Mucosa of gallbladder (tissue), 1 donor: ENCODE measurements at places on chromosomes 13 and 19.
A peak's percentile ranks its signal among the peaks of the same experiment; 100 is the strongest.

DNA sequence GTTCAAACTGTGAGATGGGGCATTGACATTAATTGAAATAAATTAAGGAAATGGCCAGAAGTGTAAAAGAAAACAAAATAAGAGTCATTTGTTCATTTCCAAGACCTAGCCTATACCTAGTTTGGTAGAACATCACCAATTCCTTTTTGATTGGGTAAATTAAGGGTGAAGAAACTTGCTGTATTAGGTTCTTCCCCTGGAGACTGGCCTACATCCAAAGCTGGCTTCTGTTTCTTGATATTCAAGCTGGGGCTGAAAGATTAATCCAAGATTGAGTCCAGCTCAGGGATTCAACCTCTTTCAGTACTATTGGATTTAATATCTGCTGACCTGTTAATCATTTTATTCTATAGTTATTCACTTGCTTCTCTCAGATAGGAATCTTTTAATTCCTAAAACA lies 183.2 kb downstream of the GPC6 start:
- no peak for DNase-seq

GRCh38 chr19:14164082-14164481 lies 27.7 kb upstream of the ASF1B start:
- no peak for DNase-seq

DNA sequence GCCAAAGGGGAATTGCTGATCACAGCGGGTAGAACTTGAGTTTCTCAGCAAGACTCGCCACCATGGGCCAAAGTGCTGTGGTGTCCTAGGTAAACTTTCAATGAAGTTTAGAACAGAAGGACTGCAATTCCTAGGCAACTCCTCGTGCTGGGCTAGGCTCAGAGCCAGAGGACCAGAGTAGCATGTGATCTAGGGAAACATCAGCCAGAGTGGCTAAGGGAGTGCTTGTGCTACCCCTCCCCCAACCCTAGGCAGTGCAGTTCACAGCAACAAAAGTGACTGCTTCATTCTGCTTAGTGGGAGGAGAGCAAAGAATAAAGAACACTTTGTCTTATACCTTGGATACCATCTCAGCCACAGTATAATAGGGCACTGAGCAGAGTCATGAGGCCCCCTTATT lies 1658.6 kb upstream of the MIR17HG start:
- DNase-seq: peak; percentile 13

- DNase-seq: no peak
Measured at GRCh38 chr19:5680084-5680436, 256 bp downstream of the MICOS13 start.

GRCh38 chr13:98874029-98874397 lies 103.9 kb downstream of the DOCK9 start:
- no peak for DNase-seq

DNA sequence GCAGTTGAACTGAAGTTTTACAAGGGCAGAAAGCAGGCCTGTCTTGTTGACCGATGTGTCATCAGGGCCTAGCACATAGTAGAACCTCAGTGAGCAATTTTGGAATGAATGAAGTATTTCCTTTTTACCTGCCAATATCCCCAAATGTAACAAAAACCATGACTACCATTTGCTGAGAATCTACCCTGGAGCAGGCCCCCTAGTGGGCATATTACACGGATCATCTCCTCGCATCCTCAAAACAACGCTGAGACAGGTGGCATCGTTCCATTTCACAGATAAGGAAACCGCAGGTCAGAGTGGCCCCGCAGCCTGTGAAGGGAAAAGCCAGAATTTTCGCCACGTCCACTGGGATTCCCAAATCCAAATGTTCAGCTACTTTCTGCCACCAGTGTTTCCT lies 77.9 kb downstream of the CACNA1A start:
- no peak for DNase-seq

DNA sequence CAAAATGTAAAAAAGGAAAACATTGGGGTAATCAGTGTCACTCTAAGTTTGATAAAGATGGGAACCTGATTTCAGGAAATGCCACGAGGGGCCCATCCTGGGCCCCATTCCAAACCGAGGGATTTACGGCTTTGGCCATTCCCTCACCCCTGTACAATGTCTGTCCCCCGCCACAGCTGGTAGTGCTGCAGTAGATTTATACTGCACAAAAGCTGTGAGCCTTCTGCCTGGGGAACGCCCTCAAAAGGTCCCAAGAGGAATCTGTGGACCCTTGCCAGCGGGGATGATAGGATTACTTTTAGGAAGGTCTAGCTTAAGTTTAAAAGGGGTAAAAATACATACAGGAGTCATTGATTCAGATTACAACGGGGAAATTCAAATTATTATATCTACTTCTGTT lies 173.4 kb upstream of the SGCG start:
- DNase-seq: no peak

- no peak for DNase-seq
Measured at GRCh38 chr13:29852472-29853054, 2.1 kb upstream of the UBL3 start.

GRCh38 chr13:31835932-31836331 lies 96.6 kb downstream of the RXFP2 start:
- no peak for DNase-seq

DNA sequence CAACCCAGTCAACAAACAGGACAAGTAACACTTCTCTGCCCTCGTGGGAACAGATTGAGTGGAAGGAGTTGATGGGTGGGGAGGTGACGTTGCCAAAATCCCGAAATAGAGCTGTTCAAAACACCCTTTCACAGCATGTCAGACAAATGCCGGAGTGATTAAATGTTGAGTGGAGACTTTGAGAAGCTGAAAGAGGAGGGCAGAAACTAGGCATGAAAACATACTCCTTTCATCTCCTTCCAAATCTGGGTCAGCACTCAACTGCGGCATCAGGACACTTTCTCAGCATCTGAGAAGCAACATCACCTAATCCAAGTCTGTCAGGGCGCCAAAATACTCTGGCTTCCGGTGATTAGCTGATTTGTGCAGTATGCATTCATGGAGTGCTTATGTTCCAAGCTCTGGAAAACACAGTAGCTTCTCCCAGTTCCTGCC lies 51.5 kb upstream of the MRI1 start:
- no peak for DNase-seq

GRCh38 chr13:91978571-91978970 lies 580.1 kb downstream of the GPC5 start:
- DNase-seq: no peak

DNA sequence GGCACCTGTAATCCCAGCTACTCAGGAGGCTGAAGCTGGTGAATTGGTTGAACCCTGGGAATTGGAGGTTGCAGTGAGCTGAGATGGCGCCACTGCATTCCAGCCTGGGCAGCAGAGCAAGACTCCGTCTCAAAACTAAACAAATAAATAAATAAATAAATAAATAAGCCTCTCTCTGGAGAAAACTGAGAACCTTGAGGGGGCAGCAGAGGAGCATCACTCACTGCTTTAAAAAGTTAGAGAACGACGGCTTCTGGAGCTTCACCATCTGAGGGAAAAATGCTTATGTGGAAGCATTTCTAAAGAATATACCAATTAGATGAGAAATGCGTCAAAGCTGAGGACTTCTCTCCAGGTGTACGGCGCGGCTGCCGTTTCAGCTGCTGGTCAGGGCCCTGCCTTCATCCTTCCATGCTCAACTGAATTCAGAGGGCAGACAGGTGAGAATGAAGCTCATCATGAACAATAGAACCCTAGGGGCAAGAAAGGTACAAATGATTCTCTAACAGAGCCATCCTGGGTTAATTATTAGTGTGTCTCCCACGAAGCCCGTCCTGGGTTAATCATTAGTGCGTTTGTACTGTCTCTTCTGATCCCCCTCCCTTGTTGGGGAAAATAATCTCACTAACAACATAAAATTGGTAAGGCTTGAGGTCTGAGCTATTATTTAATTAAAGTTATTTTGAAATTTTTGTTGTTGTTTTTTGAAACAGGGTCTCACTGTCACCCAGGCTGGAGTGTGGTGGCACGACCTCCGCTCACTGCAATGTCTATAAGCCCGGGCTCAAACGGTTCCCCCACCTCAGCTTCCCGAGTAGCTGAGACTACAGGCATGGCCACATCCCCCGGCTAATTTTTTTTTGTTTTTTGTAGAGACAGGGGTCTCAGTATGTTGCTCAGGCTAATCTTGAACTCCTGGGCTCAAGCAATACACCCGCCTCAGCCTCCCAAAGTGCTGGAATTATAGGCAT lies 80.1 kb downstream of the IPO5 start:
- DNase-seq: peak; percentile 37

- no peak for DNase-seq
Measured at GRCh38 chr13:90156390-90156789, 1191.1 kb upstream of the MIR17HG start.

DNA sequence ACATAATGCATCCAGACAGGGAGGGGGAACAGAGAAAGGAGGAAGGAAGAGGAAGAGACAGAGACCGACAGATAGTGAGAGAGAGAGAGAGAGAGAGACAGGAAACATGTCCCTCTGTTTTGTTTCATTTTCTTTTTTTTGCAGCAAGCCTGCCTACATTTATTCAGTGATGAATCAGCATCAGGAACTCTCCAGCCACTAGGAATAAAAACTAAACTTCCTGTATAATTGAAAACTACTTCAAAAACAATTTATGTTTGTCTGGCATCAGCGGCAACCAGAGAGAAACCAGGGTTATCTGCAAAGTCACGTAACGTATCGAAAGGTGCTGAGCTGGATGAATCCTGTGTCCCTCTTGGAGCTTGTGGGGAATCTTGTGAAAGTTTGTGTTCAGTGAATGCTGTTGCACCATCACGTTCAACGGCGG lies 148.6 kb upstream of the SOX21 start:
- no peak for DNase-seq

- no peak for DNase-seq
Measured at GRCh38 chr19:18473003-18473705, 35.2 kb upstream of the ISYNA1 start.

- DNase-seq: no peak
Measured at GRCh38 chr19:7109678-7110289, 40.3 kb downstream of the ZNF557 start.

GRCh38 chr13:98977568-98978265 lies at the start of gene DOCK9:
DOCK9 (minus strand) TSS chr13:98978064; CDS start chr13:98977909, 155 bp downstream.
- DNase-seq: peak; percentile 52

DNA sequence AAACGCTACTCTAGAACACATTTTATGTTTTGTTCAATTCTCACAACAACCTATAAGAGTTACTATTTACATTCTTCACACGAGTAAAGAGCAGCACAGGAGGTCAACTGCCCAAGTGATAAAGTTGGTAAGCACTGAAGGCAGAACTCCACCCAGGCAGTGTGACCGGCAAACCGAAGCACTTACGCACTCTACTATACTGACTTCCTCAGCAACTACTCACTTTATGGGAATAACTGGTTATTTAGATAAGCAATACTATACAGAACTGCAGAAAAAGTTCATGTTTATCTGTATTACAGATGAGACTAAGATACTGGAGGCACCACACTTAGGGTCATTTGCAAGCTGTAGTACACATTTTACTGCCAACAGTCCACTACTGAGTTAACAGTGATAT lies 28.8 kb downstream of the FOXO1 start:
- DNase-seq: no peak

- DNase-seq: no peak
Measured at GRCh38 chr13:110342474-110342873, 35.4 kb downstream of the COL4A2 start.

- no peak for DNase-seq
Measured at GRCh38 chr13:32947411-32948276, 68.6 kb upstream of the KL start.

DNA sequence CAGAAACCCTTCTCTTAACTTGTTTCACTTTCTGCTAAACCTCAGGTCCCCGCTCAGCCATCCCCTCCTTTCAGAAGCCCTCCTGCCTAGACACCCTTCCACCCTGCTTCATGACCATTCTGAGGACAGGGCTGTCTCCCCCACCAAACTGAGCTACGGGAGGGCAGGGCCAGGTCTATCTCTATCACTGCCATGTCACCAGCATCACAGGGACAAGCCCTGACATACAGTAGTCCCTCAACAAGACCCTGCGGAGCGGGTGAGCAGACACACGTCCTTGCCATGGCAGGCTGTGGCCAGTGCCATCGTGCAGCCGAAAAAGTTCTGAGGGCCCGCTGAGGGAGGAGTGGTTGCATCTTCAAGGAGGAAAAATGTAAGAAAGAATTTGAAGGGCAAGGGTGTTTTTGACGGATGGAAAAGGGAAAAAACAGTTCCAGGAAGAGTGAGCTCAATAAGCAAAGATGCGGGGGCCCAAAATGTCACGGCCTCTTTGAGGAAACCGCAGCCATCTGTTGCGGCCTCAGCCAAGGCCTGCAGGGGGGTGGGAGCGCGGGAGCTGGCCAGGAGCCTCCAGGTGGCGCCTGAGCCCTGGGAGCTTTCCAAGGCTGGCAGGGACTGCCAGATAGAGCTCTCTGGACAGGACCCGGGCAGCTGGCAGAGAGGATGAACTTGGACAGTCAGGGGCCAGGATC lies 8.1 kb downstream of the PTGIR start:
- DNase-seq: no peak

- DNase-seq: no peak
Measured at GRCh38 chr13:85618521-85618920, 180.7 kb downstream of the SLITRK6 start.

DNA sequence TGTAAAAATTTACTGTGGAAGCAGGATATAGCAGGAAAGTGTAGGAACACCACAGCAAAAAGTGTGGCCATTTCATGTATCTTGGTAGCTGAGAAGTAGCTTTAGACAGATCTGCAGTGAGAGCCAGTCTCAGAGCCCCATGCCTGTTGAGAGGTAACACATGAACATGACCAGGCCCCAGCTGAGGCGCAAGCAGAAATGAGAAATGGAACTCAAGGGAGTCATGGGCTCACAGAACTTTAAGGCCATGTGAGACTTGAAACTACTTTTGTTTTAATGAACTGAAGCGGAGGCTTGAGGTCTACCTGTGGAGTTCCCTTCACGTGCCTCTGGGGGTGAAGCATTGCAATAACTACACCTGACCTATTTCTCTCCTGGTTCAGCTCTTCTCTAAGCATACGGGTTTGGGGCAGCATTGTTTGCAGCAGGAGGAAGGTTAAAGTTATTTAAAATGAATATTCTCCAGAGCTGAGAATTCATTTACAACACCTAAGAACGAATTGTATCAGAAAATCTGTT lies 3.3 kb downstream of the MYO16 start:
- no peak for DNase-seq

DNA sequence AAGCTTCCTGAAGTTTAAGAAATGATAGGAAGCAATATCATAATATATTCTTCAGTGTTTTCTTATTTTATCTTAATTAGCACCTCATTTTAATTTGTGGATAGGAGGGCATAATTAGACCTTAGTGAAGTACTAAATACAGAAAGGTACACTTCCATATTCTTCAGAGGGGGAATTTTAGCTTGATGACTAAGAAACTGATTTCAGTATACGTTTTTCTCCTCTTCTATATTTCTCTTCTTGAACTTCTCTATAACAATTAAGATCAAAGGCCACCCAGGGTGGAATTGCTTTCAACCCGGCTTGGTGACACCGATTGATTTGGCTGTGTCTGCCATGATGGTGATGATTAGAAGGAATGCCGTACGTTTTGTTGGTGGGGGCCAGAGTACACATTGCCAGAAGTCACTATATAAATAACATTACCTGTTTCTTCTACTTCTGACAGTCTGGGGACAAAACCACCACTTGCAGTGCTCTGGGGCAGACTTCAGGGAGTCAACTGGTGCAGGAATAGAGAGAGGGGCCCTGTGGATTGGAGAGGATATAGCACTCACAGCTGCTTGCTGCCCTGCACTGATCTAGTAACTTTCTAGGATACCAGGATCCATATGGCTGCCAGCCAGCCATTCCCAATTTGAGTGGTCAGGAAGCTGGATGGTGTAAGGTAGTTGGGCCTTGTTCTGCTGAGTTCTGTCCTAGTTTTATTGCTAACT lies 73.8 kb downstream of the SPATA13 start:
- DNase-seq: peak; percentile 14

GRCh38 chr13:49220856-49221589 lies 885 bp downstream of the MLNR start:
- no peak for DNase-seq
